Stimulated activated CD4-positive, alpha-beta T cell treated with anti-CD3 and anti-CD28 coated beads, TNF-alpha, amount 100 ng/mL, for 1 hour (primary cell): ENCODE measurements at places on chromosomes 3 and 15.

DNA sequence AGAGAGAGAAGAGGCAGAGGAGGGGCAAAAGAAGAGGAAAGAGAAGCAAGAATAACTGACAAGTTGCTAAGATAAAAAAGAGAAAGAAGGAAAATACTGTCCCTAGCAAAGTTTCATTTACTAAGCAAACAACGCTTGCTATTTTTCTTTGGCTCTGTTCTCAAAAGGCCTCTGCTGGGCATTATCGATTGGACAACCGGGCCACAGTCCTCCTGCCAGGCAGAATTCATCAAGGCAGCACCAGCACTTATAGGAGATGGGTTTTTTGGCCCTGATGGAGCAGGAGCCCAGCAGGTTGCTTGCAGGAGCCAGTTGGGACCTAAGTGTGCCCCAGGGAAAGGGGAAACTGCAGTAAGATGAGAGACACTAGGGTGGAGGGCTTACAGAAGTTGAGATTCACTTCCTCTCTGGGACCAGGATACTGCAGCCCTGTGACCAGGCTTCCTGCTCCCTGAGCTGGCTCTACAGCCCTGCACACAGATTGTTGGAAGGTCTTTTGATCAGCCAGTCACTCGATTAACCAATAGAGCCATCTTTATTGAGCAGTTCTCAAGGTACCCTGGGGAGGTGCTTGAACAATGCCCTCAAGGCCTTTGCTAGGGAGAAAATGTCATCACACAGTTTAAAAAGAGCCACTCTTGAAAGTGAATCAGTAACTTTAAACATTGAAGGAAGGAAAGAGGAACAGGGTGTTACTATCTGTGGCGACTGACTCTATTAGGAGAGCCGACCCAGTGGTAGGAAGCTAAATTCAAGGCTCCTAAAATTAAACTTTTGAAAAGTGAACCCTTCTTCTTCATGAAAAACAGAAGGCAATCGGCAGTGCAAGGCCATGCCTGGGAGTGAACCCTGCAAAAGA lies 28.8 kb upstream of the GLCE start:
- DNase-seq = no peak

DNA sequence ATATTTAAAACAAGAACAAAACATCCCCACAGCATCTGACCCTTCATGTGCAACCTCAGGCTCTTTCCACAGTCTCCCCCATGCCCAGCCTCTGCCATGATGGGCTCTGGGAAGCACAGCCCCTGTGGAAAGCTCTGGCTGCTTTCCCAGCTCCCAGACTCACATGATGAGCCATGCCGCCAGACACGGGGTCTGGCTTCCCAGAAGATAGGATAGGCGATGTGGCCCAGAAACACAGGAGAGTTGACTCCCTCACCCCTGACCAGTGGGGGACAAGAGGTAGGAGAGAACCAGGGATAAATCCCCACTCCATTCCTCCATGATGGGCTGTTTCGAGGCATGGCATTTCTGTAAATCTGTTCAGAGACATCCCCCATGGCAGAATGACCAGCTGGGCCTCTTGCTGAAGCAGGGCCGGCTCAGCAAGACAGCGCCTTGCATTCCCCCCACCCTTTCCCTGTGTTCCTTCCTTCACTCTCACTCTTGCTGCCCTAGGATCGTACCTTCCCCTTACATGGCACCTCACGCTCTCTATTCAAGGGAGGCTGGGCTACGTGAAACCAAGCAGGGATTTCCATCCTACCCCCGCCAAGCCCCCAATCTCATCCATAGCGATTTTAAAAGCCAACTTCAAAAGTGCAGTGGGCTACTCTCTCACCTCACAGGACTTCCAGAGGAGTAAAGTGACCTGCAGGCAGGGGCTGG lies 192.4 kb downstream of the ABHD5 start:
- DNase-seq = no peak

- DNase-seq = no peak
Observed at GRCh38 chr3:186322761-186323160, 39.3 kb downstream of the DGKG start.

DNA sequence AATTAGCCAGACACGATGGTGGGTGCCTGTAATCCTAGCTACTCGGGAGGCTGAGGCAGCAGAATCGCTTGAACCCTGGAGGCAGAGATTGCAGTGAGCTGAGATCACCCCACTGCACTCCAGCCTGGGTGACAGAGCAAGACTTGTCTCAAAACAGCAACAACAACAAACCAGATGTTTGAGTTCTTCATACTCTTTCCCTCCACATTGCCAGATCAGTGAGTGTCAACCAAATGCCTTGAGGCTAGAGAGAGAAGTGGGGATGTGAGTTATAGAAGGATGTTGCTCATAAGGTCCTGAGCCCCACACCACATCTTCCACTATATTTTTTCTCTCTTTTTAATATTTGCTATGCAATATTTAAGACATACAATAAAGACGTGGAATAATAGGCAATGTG lies 19.8 kb downstream of the MAPKBP1 start:
- DNase-seq = no peak

GRCh38 chr3:36695769-36696137 lies 68.6 kb downstream of the DCLK3 start:
- no peak for DNase-seq

DNA sequence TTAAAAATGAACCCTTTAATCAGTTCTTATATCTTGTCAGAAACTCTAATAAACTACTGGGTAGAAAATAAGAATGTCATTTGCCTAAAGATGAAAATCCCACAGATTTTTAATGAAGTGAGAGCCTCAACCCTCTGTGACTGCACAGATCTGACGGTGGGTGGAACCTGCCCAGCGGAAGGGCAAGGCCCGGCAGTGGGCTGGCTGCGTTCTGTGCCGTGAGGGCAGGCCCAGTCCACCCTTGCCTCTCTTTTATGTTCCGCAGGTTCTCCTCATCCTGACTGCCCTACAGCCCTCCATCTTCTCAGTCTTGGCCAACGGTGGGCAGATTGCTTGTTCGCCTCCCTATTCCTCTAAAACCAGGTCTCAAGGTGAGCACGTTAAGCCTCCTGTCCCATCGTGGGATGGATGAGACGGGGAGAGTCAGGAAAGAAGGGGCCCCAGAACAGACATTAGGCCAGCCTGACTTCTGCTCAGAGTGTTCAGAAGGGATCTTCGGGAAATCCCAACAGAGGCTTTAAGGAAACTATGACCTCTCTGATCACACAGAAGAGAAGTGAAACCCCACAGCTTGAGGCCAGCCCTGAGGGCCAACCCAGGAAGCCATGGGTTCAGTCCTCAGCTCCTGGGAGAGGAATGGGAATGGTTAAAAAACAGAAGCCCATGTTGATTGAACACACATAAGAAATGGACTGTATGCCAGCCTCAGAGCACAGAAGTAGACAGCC lies 16.0 kb downstream of the SLC51A start:
- DNase-seq = no peak

- DNase-seq = no peak
Observed at GRCh38 chr3:76474632-76475031, 565.3 kb upstream of the ROBO2 start.

- DNase-seq = no peak
Observed at GRCh38 chr15:83290236-83290635, 5.8 kb upstream of the BNC1 start.

- no peak for DNase-seq
Observed at GRCh38 chr3:155131104-155131503, 51.0 kb downstream of the MME start.

DNA sequence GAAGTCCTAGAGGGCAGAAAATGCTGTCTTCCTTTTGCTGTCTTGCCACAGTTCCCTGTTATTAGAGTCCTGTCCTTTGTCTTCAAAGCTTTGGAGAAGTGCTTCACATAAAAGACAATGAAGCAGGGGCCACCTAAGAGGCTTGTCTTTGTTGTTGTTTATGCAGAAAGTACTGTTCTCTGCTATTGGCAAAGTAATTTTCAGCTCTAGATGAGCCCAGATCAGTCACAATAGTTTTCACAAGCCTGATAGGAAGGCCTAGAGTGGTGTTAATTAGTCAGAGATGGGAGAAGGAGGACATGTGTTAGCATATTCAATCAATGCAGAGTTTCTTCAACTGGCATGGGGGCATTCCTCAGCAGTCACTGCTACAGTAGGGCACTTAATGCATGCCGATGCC lies 300.0 kb downstream of the PTPRG start:
- no peak for DNase-seq

GRCh38 chr15:32893421-32893820 lies 175.6 kb downstream of the GREM1 start:
- DNase-seq = no peak

DNA sequence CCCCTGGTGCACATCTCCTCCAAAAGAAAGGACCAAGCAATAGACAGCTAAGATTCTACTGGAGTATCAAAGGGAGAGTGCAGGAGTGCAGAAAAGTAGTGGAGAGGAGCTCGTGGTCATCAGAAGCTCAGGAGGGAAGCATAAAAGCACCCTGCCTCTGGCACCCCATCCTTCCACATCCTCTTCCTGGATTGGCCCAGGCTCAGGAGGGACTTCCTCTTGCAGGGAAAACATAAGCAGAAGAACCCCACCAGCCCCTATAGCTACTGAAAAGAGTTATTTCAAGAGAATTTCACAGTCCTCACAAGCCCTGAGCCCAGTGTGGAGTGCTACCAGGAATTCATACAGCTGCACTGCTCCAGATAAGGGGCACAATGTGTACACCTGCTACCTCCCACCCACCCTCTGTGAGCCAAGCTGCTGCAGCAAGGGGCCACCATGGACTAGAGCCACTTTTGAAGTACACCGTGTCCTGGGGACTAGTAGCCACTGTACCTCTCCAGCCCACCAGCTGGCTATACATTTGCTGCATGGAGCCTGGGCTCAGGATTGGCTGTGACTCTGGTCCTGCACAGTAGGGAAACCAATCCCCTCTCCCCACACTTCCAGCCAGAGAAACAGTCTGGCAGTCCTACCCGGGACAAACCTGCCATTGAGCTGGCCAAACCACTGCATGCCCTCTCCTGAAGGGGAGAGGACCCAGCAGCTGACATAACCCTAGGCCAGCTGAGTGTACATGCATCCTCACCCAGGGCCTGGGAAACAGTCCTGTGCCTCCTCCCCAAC lies 43.0 kb downstream of the CD200R1 start:
- DNase-seq = no peak

DNA sequence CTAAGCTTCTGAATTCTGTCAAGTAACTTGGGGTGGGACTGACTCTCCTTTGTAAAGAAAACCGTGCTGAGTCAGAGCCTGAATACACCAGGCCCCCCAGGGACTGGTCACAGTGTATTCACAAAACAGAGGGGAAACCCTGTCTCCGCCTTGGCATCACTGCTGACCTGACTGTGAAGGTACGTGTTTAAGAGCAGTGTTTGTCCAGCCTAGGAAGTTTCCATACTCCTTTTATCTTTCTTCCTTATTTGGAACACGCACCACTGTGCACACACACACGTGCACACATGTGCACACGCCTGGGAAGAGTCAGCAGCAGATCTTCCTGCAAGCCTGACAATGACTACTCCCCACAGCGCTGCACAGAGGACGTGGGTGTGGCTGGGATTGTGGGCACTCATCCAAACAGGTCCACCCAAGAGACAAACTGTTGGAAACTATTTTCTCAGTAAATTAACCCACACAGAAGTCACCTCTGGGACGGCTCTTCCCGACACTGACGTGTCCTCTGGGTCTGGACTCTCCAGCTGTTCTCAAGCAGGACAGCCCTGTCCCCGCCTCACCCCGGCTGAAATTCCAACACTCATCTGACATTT lies 87.7 kb downstream of the ATP10A start:
- DNase-seq = no peak

- no peak for DNase-seq
Observed at GRCh38 chr15:64975390-64975789, 14.3 kb downstream of the SPG21 start.

DNA sequence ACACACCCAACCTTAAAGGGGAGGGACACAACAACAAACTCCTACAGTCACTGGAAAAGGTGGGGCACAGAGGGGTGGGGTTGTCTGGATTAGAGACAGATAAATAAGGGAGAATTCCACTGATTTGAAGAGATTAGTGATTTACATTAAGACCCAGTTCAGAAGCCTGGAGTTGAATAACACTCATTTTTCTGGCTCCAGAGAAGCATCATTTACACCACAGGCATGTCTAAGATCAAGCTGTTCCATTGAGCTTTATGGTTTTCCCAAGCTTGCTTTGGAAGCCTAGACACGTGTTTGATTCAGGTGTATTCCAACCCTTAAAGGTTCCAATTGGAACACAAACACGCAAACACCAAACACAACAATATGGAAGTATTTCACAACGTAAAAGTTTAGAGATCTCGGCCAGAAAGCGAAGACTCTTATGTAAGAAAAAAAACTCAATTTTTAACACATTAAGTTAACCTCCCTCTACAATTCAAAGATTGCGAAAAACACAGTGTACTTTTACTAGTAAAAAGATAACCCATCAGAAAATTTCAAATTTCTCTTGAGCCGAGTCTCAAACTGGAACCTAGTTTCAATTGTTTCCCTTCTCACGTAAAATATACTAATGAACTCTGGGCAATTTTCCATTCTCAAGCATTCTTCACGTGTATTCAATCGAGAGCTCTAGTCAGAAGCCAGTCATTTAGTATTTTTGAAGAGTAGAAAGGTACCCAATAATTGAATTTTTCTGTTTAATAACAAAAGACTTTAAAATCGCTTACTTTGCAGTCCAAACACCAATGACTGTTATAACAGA lies 2.1 kb downstream of the TRA2B start:
- no peak for DNase-seq

GRCh38 chr3:59813148-59813538 lies 763.3 kb upstream of the CFAP20DC start:
- no peak for DNase-seq

DNA sequence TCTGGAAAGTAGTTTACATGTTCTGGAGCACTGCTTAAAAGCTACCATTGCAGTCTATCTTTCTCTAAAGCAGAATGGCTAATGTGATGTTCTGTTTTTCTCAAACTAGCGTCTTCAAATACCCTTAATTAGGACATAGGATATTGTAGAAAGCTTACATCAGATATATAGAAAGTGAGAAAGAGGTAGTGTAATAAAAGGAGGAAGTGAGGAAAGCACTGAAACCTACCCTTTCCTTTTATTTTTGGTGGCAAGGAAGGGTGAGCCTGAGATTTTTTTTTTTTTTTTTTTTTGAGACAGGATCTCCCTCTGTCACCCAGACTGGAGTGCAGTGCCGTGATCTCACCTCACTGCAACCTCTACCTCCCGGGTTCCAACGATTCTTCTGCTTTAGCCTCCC lies 9.4 kb downstream of the SENP2 start:
- DNase-seq = no peak

GRCh38 chr3:22704166-22704565 lies 499.0 kb upstream of the UBE2E2 start:
- DNase-seq = no peak

DNA sequence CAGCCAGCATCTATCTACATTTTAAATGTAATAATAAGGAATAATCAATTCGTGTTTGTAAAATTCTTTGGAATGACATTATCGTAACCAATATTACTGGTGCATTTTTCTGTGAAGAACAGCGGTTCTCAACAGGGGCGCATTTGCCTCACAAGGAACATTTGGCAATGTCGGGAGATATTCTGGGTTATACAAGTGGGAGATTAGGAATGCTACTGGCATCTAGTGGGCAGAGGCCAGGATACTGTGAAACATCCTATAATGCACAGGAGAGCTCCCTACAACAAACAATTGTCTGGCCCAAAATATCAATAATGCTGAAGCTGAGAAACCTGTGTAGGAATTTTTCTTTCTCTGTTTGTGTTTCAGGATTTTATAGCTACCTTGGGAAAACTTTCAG lies 25.0 kb downstream of the ACP3 start:
- no peak for DNase-seq
